Progenitor cell of endocrine pancreas (in vitro differentiated cells): ENCODE measurements at places on chromosomes 5 and 9.

- no peak for DNase-seq
Observed at GRCh38 chr9:112093147-112093869, 81.8 kb downstream of the SUSD1 start.

GRCh38 chr5:168578006-168578405 lies 1.2 kb downstream of the PANK3 start:
- no peak for DNase-seq

GRCh38 chr5:107565791-107566767 lies 104.7 kb downstream of the EFNA5 start:
- DNase-seq: no peak

GRCh38 chr5:111552896-111553295 lies 40.6 kb upstream of the STARD4 start:
- no peak for DNase-seq

GRCh38 chr9:98201749-98202148 lies 9.3 kb upstream of the CORO2A start:
- DNase-seq: no peak

GRCh38 chr9:127278372-127278771 lies 13.8 kb downstream of the GARNL3 start:
- DNase-seq: no peak

DNA sequence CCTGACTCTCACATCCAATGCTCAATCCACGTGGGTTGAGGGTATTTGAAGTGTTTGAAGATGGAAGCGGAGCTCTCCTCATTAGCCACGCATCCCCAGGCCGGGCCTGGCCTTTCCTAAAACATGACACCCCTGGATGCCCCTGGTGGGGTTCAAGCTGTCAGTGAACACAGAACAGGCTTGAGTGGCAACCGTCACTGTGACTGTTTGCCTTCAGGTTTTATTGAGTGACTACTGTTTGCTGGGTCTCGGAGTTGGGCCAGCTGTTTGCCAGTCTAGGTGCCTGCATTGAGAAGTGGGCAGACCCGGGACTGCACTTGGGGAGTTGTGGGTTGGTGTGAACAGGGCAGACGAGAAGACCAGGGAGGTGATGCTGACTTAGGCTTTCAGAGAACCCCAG lies 7.8 kb upstream of the OLFM1 start:
- no peak for DNase-seq

GRCh38 chr9:128153060-128153946 lies 4.0 kb downstream of the LCN2 start:
- no peak for DNase-seq

DNA sequence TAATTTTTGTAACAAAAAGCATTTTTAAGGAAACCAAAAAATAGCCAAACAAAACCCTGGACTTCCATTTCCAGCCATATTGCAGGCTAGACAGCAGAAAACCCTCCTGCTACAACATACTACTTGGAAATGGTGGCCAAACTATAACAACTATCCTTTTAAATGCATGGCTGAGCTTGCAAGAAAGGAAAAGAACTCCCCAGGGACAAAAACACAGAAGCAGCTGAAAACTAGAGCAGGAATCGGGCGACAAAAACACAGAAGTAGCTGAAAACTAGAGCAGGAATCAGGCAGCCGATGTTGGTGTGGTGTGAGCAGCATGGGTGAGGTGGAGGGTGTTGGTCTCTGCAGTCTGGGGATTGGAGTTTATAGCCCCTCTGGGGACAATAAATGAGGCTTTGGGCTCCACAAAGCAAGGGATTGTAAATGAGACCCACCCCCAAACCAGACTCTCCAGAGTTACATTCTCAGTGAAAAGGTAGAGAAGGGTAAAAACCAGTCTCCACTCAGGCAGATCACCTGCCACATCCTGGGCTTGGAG lies 95.2 kb downstream of the C9orf50 start:
- DNase-seq: no peak

GRCh38 chr5:66829826-66830225 lies 233.6 kb downstream of the MAST4 start:
- no peak for DNase-seq

DNA sequence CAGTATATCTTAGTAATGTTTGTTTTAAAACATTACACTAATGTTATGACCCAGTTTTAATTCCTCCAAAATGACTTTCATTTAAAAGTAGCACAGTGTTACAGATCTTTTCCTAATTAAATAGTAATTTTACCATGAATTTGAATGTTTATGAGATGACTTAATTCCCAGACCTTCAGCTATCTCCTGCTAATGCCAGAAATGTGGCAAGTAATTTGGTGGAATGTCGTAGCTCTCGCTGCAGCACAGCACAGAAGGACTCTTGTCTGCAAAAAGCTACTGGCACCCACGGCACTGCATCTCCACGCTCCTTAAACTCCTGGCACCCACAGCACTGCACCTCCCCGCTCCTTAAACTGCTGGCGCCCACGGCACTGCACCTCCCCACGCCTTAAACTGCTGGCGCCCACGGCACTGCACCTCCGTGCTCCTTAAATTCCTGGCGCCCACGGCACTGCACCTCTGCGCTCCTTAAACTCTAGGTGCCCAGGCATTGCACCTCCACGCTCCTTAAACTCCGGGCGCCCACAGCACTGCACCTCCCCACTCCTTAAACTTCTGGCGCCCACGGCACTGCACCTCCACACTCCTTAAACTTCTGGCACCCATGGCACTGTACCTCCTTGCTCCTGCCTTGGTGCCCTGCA lies 163.1 kb downstream of the CDK5RAP2 start:
- no peak for DNase-seq
